Activated CD4-positive, CD25-positive, alpha-beta regulatory T cell treated with anti-CD3 and anti-CD28 coated beads, Interleukin-2, amount 50 U/mL, for 72 hours (primary cell): ENCODE measurements at places on chromosomes 6 and 20.

GRCh38 chr6:99306341-99306740 is 43.1 kb downstream of the FAXC start:
- DNase-seq: no peak

DNA sequence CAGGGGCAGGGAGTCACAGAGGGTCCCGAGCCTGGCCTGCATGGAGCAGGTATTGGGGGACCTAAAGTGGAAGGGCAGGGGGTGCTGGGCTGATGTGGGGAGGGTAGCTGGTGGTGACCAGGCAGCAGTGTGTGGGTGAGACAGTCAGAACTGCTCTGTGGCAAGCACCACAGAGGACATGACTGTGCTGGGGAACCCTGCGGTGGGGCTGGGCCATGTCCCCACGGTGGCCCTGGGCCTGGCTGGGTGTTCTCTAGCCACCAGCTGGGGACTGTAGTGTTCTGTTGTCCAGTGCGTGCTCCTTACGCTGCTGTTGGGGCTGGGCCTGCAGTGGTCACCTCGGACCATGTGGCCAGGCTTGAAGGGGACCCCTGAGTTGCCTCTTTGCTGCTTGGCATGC is 3.6 kb downstream of the SS18L1 start:
- DNase-seq: no peak

GRCh38 chr6:35831257-35832007 is 26.3 kb downstream of the LHFPL5 start:
- no peak for DNase-seq

DNA sequence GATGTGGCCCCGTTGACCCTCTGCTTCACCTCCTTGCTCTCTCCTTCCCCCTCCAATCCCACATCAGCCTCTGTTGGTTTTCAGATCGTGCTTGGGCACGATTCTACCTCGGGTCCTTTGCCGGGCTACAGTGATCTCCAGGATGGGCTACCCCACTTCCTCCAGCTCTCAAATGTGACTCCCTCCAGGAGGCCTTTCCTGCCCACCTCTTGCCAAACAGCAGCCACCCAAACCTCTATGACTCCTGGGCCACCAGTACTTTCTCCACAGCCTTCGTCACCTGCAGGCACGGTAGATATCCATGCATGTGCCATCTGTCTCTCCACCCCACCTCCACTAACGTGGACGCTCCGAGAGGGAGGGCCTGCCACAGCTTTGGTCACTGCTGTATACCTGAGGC is 55.9 kb upstream of the NXT1 start:
- DNase-seq: no peak

DNA sequence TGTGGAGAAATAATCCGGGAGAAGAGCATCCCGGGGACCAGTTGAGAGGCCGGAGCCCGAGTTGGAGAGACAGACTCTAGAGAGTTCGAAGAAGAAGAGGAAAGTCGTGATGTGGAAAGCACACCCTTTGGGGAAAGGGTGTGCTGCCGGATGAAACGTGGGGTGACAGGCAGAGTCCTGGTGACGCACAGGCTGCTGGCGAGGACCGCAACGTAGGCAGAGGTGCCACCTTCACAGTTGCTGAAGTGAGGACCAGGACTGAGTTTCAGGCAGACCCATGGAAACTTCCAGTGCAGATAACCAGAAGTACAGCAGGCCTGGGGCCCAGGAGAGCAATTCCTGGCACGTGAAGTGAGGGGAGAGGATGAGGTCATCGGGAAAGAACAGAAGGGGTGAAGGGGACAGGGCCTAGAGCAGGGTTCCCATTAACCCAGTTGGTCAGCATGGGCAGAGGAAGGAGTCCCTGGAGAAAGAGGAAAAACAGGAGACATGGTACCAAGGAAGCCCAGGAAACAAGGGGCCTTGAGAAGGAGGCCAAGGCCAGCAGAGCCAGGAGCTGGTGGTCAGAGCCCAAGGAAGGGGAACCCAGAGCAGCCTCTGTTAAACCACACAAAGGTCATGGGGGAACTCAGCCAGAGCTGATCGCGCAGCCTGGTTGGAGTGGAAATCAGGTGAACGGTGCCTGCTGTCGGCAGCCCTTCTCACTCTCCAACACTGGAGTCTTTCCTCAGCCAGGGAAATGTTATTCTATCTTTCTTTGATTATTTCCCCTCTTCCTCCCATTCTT is 84.1 kb downstream of the PRND start:
- DNase-seq: no peak
